Activated CD4-positive, CD25-positive, alpha-beta regulatory T cell treated with anti-CD3 and anti-CD28 coated beads, Interleukin-2, amount 50 U/mL, for 16 hours (primary cell): ENCODE measurements at places on chromosomes 3 and 15.

DNA sequence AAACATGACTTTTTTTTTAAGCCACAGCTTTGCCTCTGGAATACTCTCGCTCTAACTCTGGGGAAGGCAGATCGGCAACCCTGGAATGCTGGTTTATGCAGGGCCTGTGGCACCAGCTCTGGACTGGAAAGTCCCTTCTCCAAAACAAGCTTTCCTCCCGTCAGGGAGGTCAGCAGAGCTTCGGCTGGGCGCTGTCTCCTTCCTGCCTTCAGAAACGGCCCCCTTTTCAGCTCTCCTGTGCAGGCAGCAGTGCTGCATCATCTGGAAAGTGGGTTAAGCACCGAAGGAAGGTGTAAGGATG is 42.7 kb upstream of the SKOR1 start:
- DNase-seq = no peak

- DNase-seq = no peak
These were observed 50.1 kb upstream of the BCL6 start for GRCh38 chr3:187795207-187795960.

DNA sequence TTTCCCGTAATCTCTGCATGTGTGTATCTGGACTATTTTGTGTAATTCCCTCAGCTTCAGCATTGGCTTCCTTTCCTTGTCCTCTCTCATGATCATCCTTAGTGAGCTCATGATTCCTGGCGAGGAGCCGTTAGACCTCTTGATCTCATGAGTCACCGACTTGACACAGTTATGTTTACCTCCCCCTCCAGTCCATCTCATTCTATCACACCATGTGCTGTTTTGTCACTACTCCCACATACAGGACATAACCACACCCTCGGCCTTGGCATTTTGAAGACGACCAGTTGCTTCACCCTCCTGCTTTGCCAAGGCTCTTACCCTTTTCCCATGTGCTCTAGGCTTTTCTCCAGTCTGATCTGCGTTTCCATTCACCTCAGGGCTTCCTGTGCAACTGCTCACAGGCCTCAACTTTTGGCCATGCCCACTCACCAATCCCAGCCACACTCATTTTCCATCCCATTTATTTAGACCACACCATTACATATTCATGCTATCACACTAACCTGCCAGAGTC is 41.5 kb downstream of the CP start:
- DNase-seq = no peak

- DNase-seq = no peak
These were observed 241.9 kb upstream of the TOPAZ1 start for GRCh38 chr3:43999728-44000319.

DNA sequence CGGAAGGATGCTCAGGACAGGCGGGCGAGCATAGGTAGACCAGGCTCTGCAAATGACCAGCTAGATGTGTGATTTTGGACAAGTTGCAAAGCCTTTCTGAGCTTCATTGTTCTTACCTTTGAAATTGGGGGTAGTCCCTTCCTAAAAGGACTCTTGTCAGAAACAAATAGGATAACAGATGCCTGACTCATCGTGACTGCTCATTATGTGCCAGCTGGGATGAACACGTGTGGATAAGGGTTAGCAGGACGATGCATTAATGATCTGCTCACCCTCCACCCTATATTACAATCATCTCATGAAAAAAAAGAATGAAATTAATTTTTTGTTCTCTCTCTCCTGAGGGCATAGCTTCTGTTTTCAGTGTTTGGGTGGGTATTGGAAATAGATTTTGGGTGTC is 223.4 kb downstream of the NR2F2 start:
- DNase-seq = no peak

DNA sequence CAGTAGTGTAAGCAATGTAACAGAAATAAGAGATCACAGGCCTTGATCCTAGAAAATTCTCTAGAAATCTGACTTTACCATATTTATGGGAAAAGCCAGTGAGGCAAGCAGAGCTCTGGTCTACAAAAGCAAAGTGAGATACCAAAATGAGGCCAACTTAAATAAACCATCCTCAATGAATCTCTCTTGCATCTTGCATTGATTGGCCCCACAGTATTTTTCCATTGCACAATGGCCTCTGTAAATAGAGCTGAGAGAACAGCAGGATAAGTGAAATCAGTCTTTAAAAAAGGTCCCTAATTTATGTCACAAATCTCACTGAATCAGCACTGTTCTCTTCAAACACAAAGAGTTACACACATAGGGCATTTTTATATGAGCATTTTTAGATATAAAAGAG is 8.9 kb downstream of the CFAP20DC start:
- no peak for DNase-seq

- no peak for DNase-seq
These were observed 14.0 kb downstream of the CHCHD4 start for GRCh38 chr3:14110699-14111098.

GRCh38 chr15:90059208-90059985 is 42.9 kb downstream of the IDH2 start:
- DNase-seq = peak; percentile 48

DNA sequence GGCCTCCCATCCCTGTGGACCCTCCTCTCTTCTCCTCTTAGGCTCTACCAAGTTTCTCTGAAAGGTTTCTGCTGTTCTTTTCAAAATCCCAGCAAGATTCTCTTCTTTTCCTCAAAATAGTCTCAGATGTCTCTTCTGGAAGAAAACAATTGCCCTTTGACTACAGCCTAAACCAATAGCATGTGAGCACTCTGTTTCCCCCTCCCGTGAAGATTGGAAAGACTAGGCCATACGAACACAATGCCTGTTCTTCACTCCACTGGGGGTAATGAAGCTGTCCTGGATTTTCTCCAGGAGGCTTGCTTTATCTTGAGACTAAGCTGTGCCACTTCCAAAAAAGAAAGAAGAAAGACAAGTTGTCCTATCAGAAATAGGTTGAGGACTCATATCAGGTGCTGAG is 178.7 kb upstream of the MCTP2 start:
- DNase-seq = no peak

GRCh38 chr3:33071946-33072345 is 25.0 kb downstream of the GLB1 start:
- no peak for DNase-seq

GRCh38 chr3:106034313-106034712 is 165.5 kb upstream of the CBLB start:
- no peak for DNase-seq

GRCh38 chr3:68874551-68875348 is 57.6 kb downstream of the TAFA4 start:
- no peak for DNase-seq
